Umbilical cord (tissue), 2 donors: ENCODE measurements at places on chromosomes 16 and 17. TPM values are rescaled to one million over a fixed set of nuclear protein-coding genes. Genes with fewer than 3 reads are reported as not detected.
A peak's percentile ranks its signal among the peaks of the same experiment; 100 is the strongest.

- peak; percentile 38 for DNase-seq
Observed at GRCh38 chr17:2828397-2829038, 32.3 kb downstream of the RAP1GAP2 start.

GRCh38 chr17:60134396-60135150 is 15.2 kb upstream of the CA4 start:
- no peak for DNase-seq

DNA sequence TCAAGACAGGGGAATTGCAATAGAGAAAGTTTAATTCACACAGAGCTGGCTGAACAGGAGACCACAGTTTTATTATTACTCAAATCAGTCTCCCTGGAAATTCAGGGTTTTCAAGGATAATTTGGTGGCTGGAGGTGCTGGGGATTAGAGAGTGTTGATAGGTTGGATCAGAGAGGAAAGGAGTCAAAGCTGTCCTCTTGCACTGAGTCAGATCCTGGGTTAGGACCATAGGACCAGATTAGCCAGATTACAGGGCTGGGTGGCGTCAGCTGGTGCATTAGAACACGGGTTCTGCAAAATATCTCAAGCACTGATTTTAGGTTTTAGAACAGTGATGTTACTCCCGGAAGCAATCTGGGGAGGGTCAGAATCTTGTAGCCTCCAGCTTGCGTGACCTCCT is 1.8 kb upstream of the NSMCE1 start:
- DNase-seq: no peak

GRCh38 chr17:8502126-8502525 is 66.4 kb downstream of the NDEL1 start:
- DNase-seq: no peak

DNA sequence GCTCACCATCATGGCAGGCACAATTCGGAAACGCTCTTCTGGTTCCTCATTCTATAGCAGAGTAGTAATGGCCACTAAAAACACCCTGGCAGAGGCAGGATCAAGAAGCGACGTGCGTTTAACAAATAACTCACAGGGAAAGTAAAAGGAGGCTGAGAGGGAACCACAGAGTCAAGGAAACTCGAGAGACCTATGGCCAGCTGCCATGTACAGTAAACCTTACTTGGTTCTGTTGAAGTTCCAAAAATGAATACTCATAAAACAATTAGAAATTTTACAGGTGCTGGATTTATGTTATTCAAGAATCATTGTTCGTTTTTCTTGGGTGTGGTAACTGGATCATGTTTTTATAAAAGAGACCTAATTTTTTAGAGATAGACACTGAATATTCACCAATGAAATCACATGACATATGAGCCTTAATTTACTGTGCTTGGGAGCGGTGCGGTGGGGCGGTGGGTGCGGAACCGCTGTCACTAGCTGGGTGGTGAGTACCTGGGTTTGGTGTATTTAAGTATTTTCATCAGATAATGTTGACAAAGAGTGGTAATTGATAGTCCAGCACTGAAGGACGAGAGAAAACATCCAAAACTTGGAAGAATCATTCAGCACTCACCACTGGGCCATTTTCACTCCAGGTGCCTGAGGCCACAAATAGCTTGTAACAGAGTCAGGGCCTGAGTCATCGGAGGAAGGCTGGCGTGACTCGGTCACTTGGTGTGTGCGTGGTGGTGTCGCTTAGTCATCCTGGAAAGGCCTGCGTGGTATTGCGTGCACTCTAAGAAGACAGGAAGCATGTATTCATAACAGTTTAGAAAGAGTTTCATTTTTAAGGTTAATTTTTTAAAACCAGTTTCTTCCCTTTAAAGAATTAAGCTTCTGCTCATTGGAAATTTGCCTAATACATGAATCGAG is 135.4 kb upstream of the CHMP6 start:
- DNase-seq: peak; percentile 35

Gene USP43
- 0.96 TPM for total RNA-seq

DNA sequence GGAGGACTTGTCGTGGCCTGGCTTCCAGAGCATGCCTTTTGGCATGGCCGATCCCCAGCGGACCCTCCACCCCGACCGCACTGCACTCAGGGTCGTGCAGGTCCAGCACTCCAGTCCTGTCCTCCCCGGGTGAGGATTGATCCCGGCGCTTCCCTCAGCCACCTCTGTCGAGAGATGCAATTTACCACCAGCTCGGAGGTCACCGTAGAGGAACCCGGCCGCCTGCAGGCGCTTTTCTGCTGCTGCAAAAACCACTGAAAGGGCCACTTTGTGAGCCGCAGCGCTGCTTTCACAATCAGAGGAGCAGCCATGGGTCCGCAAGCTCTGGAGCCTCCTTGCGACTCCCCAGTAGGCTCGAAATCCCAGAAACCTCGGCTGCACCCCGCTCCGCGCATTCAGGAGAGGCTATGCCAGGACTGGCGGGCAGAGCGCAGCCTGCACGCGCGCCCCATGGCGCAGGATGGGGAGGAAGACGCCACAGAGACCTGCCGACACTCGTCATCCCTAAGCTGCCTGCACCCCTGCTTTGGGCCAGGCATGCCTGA is 134.2 kb downstream of the HS3ST2 start:
- DNase-seq: no peak

GRCh38 chr16:69084289-69084688 is 21.2 kb upstream of the HAS3 start:
- DNase-seq: no peak

DNA sequence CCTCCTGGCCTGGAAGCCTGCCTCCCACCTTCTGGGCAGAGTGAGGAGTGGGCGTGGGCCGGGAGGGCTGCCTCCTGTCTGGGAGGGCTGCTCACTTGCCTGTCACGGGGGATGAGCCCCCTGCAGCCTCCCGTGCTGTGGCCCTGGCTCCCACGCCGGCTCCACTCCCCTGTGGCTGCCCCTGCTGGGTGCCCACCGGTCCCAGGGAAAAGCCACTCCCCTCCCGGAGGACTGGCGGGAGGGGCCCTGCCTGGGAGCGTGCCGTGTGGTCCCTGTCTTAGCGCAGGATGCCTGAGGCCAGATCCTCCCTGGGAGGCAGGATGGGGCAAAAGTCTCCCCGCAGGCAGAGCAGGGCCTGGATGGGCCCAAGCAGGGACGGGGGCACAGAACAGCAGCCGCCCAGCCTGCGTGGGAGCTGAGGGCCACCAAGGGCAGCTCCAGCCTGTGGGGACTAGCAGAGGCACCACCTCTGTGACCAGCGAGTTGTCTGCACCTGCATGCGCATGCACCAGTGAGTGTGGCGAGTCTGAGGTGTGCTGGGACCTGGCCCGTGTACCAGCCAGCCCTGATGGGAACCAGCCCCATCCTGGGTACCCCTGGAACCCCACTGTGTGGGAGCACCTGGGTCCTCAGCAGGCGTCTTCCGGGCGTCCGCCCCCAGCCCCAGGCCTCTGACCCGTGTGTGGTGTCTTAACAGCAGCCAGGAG is 339.9 kb downstream of the SEC14L1 start:
- no peak for DNase-seq

- DNase-seq: no peak
Observed at GRCh38 chr17:47797797-47798196, 23.8 kb downstream of the OSBPL7 start.

DNA sequence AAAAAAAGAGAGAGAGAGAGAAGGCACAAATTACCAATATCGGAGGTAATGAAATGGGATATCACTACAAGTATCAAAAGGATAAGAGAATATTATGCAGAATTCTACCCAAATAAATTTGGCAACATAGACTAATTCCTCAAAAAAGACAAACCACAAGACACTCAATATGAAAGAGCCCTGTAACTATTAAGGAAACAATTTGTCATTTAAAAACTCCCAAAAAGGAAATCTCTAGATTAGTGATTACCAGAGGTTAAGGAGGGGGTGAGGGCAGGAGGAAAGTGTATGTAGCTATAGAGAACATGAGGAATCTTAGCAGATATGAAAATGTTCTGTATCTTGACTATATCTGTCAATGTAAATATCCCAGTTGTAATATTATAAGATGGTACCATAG is 54.0 kb downstream of the CFDP1 start:
- no peak for DNase-seq

DNA sequence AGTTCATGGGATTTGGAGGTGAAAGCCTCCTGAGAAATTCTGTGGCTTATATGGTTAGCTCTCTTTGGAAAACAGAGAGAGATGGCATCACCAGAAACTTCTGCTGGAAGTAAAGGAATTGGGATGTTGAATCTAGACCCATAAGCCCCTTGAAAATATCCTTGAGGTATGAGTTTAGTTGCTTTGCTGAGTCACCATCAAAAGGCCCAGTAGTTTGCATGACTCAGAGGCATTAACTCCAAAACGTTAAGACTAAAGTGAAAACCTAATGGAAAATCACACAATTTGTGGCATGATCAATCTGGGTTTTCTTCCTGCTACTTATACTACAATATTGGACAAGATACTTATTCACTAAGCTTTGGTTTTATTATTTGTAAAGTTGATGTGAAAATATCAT is 349.2 kb upstream of the SALL1 start:
- no peak for DNase-seq

DNA sequence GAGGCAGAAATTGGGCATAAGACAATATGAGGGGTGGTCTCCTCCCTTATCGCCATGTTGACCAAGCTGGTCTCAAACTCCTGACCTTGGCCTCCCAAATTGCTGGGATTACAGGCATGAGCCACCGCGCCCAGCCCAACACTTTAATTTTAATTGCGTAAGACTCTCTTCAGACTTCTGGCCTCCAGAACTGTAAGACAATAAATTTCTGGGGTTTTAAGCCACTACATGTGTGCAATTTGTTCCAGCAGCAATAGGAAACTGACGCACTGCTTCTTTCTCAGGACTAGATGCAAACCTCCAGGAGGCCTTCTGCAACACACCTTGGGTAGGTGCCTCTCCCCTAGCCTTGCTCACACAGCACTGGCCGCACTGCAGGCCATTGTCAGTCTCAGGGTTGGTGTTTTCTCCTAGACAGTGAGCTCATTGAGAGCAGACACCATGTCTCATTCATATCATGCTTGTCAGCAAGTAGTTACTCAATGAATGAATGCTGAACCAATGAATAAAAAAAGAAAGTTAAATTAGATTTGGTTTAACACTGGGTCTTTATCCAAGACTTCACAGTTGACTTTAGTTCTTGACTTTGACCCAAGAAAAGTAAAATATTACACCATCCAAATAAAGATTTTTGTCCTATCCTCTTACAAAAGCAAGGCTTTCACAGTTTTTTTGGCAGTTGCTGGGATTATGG is 5.5 kb upstream of the ACSF2 start:
- DNase-seq: no peak

- no peak for DNase-seq
Observed at GRCh38 chr17:35051183-35051578, 12.3 kb downstream of the RFFL start.

- DNase-seq: no peak
Observed at GRCh38 chr17:46045639-46046038, 46.6 kb downstream of the STH start.

Gene MPP3
- total RNA-seq: 11.6 TPM

Gene SLC16A11
- 2.9 TPM for total RNA-seq

GRCh38 chr16:10182222-10183053 is at the start of gene GRIN2A:
Gene GRIN2A (minus strand): TSS chr16:10182428. CDS start chr16:10180411, 2,017 bp downstream.
- no peak for DNase-seq

DNA sequence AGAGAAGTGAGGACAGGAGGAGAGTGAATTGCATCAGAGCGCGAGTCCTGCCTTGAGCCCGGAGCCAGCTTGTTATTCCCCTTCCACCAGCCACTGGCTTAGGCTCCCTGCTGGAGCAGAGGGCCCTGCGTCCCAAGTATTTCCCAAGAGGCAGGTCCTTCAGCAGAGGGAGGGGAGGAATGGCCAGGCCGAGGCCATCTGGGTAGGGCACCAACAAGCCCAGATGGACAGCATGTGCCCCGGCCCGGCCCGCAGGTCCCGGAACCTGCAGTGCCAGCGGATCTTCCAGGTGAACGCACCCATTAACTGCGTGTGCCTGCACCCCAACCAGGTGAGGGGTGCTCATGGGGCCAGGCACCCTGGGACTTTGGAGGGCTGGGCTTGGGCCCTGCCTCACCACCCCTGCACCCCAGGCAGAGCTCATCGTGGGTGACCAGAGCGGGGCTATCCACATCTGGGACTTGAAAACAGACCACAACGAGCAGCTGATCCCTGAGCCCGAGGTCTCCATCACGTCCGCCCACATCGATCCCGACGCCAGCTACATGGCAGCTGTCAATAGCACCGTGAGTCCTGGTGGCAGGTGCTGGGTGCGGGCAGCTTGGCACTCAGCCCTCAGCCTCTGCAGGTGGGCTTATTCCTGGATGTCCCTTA is 1.7 kb downstream of the MLST8 start:
- no peak for DNase-seq

DNA sequence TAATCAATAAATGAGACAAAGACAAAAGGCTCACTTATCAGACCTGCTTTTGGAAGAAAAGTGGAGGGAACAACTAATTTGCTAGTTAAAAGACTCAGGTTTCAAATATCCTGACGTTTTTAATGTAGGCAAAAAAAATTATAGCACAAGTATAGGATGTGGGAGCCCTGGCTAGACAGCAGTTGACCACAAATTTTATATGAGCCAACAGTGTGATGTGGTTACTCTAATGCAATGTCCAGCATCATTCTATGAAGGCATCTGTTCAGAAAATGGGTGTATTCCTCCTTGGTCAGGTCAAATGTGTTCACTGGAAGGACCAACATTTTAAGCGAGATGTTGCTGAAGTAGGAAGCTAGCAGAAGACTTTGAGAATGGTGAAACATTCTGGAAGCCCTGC is 237.4 kb downstream of the MAP2K6 start:
- DNase-seq: no peak

GRCh38 chr16:77289331-77289809 is 90.2 kb downstream of the SYCE1L start:
- peak; percentile 88 for DNase-seq

- no peak for DNase-seq
Observed at GRCh38 chr16:52709306-52709705, 162.4 kb upstream of the TOX3 start.

GRCh38 chr17:9557161-9557755 is 18.4 kb downstream of the STX8 start:
- DNase-seq: no peak

GRCh38 chr16:54586474-54587175 is 300.0 kb upstream of the IRX3 start:
- DNase-seq: no peak

DNA sequence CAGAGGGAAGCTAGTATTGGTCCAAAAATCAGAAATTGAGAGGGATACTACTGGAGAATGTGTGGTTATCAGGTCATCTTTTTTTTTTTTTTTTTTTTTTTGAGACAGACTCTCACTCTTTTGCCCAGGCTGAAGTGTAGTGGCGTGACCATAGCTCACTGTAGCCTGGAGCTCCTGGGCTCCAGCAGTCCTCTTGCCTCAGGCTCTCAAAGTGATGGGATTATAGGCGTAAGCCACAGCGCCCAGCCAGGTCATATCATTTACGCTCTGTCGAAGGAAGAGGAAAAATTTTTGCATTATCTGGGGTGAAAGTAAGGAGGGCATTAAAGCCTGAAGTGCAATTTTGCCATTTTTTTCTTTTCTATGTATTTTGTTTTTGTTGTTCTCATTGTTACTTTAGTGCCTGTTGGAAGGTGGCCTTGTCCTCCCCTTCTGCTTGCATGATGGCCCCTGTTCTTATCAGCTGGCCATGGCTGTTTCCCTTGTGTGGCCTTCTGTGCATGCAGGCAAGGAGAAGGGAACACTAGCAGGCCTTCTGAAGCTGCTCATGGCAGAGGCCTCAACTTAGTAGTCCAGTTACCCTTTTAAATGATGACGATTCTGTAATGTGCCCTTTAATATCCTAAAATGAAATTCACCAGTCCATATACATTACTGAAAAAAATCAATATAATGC is 118.3 kb downstream of the SPECC1 start:
- DNase-seq: no peak
